Left ventricle myocardium superior (tissue), 1 donor: ENCODE measurements at places on chromosomes 7 and 10. TPM values are rescaled to one million over a fixed set of nuclear protein-coding genes. Genes with fewer than 3 reads are reported as not detected.

Gene MUC12
- total RNA-seq = not detected

Gene INMT
- total RNA-seq = 50.2 TPM

Gene ZPBP
- total RNA-seq = not detected

Gene CALHM1
- total RNA-seq = not detected

Gene CASD1
- 17.6 TPM for total RNA-seq

Gene C7orf57
- not detected for total RNA-seq

Gene SH2D4B
- not detected for total RNA-seq

Gene GIMAP1
- total RNA-seq = 6.7 TPM

Gene PDE6C
- total RNA-seq = not detected

Gene PNLIPRP3
- not detected for total RNA-seq

Gene IQUB
- total RNA-seq = 0.32 TPM

Gene GNAT3
- not detected for total RNA-seq

Gene VAX1
- total RNA-seq = not detected

Gene NAT16
- total RNA-seq = not detected

Gene PIK3CG
- 2.3 TPM for total RNA-seq
